ENCODE measurements at places on chromosomes 13 and 19.
A peak's percentile ranks its signal among the peaks of the same experiment; 100 is the strongest.

GRCh38 chr13:22187329-22187728 lies 516.5 kb downstream of the FGF9 start:
- DNase-seq, result no peak

- no peak for DNase-seq
These were observed 118.7 kb upstream of the GJB6 start for GRCh38 chr13:20350819-20351218.

DNA sequence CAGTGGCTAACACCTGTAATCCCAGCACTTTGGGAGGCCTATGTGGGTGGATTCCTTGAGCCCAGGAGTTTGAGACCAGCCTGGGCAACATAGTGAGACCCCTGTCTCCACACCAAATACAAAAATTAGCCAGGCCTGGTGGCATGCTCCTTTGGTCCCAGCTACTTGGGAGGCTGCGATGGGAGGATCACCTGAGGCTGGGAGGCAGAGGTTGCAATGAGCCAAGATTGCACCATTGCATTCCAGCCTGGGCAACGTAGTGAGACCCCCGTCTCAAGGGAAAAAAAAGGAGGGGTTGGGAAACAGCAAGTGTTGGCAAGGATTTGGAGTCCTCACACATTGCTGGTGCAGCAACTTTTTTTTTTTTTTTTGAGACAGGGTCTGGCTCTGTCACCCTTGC lies 19.2 kb downstream of the SPTBN4 start:
- DNase-seq, result no peak

DNA sequence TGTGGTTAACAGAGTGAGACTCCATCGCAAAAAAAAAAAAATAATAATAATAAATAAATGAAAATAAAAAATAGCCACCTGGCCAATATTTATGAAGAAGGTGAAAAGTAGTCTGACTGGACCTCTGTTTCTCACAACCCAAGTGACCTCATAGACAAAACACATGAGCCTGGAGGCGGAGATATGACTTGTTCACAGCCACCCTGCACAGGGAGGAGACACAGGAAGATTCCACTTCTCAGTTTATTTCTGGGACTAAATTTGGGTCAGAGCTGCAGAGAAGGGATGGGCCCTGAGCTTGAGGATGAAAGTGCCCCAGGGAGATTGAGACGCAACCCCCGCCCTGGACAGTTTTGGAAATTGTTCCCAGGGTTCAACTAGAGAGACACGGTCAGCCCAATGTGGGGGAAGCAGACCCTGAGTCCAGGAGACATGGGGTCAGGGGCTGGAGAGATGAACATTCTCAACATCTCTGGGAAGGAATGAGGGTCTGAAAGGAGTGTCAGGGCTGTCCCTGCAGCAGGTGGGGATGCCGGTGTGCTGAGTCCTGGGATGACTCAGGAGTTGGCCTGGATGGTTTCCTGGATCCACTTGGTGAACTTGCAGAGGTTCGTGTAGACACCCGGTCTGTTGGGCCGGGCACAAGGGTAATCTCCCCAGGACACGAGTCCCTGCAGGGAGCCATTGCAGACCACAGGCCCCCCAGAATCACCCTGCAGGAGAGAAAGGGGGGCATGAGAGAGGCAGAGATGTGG lies 9.6 kb downstream of the KLK5 start:
- no peak for DNase-seq

- DNase-seq, result no peak
These were observed 4.5 kb upstream of the ARHGAP45 start for GRCh38 chr19:1062387-1063029.

DNA sequence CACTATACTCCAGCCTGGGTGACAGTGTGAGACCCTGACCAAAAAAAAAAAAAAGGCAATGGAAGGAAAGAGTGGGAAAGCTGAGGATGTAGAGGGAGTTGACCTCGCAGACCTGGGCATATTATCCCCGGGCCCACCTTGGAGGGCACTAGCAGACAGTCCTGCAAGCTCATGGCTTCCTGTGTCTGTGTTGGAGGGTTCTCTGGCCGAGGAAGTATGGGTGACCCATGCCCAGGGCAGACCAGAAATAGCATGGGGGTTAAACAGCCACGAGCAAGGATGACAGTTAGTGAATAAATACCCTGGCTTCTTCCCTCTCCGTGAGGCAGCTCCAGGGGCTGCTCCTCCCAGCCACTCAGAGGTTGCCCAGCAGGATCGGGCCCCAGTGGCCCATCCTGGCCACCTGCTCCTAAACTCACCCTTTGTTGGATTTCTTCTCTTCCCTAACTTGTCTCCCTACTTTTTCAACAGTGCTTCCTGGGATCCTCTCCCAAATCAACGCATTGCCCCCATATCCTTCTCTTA lies 485.8 kb downstream of the ZNF536 start:
- no peak for DNase-seq

GRCh38 chr13:94660695-94661326 lies 51.5 kb downstream of the SOX21 start:
- no peak for DNase-seq

- no peak for DNase-seq
These were observed 276.8 kb downstream of the KCNRG start for GRCh38 chr13:50292081-50292480.

DNA sequence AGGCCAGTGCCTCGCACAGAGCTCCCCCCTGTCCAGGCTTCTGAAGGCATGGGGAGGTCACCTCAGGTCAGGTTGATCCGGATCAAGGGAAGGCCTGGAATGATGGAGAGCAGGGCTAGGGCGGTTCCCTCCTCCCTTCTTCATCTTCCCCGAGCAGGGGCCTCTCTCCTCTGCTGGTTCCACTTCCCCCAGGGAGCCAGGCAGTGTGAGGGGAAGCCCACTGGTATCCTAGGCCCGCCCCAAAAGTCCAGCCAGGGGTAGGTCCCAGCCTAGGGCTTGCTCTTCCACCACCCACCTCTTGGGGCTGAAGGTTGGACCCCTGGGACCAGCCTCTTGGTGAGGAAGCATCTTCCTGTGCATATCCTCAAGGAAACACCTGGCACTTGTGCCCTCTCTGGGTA lies 16.4 kb upstream of the PRR19 start:
- DNase-seq, result no peak

GRCh38 chr13:32086791-32087441 lies 55.3 kb downstream of the FRY start:
- no peak for DNase-seq

- no peak for DNase-seq
These were observed 14.1 kb downstream of the SHANK1 start for GRCh38 chr19:50705422-50706019.

DNA sequence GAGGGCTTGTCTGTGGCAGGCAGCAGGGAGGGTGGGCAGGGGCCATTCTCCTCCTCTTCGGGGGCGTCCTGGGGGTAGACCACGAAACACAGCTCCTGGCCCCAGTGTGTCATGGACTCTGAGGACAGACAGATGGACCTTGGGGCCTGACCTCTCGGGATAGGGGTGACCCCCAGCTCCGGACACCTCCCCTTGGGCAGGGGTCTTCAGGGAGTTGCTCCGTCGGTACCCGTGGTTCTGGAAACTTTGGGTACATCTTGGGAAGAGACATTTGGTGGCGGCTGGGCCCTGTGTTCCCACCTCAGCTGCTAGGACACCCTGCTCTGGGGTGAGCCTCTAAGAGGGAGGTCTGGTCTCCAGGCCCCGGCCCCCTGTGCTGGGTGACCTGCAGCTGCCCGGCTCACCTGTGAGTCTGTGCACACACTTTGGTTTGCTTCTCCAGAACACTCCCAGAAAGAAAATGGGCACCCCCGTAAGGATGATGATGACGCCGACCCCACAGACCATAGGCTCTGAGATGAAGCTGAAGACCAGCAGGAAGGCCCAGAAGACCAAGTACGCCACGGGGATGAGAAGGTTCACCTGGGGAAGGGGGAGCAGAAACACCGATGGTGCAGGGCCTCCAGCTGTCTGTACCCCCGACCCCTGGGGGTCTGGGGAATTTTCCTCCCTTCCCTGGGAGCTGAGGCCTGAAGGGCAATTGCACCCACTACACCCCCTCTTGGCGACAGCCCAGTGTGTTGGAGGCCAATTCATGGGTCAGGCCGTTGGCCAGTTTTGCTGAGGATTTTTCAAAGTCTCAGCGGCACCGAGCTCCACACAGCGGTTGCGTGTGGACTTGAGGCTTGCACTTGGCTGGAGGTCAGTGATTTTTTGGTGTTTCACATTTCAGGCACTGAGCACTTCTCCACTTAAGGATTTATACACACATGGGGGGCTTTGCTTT lies 15.0 kb downstream of the LRP3 start:
- DNase-seq, result no peak

GRCh38 chr13:43023289-43023963 lies at the start of gene DNAJC15:
Gene DNAJC15, plus strand, starts transcription at chr13:43023586. Its CDS starts 41 bp downstream, at chr13:43023627.
- DNase-seq, result peak; percentile 64

DNA sequence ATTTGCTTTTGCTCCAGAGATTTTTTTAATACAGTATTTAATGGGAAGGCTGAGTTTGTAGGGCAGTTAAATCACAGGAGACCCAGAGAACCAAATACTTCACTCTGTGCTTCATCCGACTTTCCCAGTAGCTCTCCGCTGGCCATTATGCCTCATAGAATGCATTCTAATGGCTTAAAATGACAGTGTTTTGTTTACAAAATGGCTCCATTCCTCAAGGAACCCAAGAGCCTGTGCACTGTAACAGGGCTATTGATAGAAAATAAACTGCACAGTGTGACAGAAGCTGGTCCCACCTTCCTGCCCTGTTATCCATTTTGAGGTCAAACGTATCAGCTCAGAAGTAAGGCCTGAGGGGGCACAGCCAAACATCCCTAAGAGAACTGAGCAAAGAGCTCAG lies 136.5 kb downstream of the RAP2A start:
- no peak for DNase-seq

DNA sequence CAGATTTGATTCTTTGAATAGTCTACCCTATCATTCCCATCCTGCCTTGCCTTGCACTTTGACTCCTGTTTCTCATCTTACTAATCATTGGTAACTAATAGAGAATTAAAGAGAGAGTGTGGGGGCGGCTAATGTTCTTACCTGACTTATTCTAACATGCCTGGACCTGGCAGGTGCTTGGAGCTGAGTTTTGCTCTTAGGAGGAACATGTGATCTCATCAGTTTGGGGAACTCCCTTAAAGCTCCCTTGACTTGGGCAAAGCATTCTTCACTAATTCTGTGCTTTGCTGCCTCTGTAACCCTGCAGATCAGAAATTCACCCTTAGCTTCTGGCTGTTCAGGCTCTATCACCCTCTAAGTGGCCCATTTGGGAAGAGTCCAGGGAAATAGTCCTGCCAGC lies 861.1 kb downstream of the GPC5 start:
- DNase-seq, result no peak

GRCh38 chr13:44541601-44542000 lies 34.5 kb downstream of the TSC22D1 start:
- no peak for DNase-seq

DNA sequence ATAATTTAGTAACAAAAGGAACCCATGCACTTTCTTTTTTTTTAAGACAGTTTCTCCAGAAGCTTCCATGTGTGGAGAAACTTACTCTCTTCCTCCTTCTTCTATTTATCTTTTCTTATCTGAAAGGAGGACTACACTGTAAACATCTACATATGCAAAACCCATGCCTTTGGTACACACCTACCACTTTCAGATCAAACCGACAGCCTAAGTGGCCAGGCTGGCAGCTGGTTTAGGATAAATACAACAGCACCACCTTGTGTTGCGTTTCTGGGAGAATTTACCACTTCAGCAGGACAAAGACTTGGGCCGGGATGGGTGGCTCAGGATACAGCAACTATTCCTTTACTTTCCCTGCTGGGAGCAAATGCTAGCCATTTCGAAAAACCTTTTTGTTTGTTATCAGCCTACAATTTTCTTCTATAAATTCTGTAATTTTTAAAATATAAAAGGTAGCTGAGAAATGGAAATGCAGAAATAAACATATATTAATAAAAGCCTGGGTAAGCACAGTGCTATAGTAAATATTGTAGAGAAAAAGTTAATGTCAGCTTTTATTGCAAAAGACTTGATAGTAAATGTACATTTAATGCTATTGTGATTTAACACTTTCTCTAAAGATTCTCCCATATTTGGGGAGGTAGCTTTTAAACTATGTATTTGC lies 94.0 kb upstream of the RFC3 start:
- no peak for DNase-seq

DNA sequence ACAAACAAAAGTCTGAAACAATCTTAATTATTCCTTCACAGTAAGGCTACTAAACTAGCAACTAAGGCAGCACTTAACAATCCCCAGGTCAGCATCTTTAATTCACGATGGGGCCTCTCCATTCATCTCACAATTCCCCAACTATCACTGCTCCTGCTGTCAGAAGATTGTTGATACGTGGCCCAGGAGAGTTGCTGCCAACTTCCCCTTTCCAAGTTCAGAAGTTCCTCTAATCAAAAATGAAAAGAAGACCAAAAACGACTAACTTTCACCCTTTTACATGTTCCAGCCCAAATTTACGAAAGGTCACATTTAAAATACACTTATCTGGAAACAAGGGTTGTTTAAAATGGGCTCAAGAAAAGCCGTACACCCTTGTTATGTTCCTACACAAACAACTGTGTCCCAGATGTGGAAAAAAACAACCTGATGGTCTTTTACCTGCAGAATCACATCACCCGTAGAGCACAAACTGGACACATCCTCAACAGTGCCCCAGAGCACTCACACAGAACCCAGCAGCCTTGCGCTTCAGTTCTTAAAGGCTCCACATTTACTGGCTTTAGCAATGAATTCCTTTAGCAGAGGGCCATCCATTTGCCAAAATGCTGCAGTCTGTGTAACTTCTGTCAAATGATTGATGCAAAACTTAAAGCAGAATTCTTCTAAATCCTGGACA lies 38.0 kb downstream of the PHF11 start:
- DNase-seq, result no peak

DNA sequence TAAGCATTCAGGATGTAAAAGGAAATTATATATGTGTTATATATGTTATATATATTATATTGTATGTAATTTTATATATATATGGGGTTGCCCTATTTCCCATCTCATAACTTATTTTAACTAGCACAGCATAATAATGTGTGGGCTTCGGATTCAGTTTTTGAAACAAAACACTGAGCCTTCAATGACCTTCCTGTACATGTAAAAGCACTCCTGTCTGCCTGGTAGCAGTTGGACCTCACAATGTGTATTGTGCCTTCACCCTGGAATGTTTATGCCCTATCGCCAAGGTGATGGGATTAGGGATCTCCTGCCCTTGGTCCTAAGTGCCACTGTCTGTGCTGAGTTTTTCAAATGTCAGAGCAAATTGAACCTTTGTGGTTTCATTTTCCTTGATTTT lies 968.8 kb downstream of the TUBA3C start:
- no peak for DNase-seq

DNA sequence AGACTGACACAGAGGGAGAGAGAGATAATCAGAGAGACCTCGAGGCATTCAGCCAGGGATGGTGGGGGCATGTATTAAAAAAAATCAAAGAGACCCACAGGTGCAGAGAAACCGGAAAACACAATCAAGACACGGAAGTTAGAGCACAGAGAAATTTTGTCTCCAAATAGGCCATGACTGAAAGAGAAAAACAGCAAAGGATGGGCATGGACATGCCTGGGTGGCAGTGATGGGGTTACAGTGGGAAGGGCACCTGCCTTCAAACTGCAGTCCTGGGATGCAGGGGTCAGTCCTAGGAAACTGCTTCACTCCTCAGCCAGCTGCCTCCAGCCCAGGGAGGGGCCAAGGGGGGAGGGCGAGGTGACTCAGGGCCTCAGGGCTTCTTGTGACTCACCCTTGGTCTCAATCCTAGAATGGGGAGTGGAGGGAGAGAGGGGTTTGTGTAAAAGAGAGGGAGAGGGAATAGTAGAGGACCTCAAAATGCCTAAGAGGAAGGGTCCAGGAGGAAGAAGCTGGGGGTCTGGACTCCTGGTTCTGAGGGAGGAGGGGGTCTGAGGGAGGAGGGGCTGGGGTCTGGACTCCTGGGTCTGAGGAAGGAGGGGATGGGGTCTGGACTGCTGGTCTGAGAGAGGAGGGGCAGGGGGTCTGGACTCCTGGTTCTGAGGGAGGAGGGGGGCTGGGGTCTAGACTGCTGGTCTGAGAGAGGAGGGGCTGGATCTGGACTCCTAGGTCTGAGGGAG lies 3.6 kb upstream of the KCNN4 start:
- DNase-seq, result peak; percentile 38
